ENCODE measurements at places on chromosomes 3 and 15.

DNA sequence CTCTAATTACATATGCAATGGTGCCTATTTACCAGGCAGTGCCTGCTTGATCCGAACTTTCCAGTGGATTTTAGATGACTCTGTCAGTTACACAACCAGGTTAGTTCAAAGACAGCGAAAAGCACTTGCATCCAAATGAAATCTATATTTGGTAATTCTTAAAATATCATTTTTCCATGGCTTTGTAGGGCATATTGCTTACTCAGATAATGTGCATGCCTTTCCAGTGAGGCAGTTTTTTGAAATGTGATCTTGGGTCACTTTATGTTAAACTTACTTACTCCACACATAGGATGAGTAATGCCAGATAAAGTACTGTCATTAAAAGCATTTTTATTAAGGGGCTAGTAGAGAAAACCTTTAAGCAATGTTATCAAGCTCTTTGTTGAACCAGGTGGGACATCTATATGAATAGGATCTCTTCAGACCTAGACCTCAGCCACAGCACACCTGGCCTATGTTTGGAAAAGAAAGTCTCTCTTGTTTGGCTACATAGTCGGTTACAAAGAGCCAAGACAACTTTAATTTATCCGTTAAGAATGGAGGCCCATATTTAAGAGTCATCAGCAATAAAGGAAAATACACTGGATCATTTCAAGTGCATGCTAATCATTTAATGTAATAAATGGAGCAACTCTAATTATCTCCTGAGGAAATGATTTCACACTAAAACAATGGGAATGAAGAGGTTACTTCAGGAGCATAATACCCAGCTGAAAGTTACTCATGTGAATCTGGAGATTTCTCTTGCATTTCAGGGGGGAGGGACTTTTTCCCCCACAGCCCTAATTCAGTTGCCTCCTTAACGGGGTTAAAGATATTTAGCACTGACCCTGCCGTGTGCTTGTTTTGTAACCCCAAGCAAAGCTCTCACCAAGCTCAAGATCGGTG lies 56.3 kb upstream of the TMCO5A start:
- no peak for ATAC-seq

DNA sequence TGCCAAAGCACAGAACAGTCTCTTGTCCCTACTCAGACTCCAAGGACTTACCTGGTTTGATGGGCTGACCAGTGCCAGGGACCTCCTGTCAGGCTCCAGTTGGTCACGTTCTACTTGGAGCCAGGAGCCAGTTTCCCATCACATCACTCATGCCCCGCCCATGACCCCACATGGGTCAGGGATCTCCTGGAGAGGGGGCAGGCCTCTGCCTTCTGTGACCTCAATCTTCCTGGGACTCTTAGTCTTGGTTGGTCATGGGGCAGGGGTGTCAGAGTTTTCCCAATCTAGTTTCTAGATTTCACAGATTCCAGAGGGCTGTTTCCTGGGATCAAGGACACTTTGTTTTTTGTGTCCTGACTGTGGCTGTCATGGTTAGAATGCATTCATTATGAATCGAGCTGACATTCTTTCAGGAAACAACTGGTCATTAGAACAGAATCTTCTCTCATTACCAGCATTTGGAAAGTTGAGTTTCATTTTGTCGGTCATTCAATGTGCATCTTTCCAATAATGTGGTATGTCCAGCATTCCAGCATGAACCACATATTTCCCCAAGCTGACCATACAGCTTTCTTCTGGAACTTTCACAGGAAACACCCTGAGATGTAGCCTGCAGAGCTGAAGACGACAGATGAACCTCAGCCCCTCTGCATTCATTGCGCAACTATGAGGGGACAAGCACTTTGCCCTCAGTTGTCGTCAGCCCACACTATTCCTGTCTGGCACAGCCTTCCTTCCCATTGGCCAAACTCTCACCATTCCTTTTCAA lies 19.8 kb downstream of the CYP19A1 start:
- no peak for ATAC-seq

- peak; percentile 72 for ATAC-seq
These were observed 41.1 kb upstream of the SEC61A1 start for GRCh38 chr3:128011140-128011539.

GRCh38 chr15:57017024-57017423 lies 98.6 kb downstream of the TCF12 start:
- peak; percentile 7 for ATAC-seq

- ATAC-seq = no peak
These were observed 10.1 kb downstream of the SEMA3F start for GRCh38 chr3:50164984-50165909.

DNA sequence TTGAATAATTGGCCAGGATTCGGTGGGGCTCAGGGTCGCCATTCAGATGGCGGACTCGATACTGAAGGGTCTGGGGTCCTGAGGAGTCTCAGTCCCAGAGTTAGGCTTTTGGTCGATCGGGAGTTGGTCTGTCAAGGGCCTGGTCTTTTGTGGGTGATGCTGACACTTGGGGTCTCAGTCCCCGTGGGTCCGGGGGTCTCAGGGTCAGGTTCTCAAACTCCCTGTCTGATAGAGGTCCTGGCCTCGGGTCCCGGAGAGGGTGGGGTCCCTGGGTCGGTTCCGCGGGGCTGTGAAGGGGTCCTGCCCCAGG lies 467 bp downstream of the NCKIPSD start:
- no peak for ATAC-seq

DNA sequence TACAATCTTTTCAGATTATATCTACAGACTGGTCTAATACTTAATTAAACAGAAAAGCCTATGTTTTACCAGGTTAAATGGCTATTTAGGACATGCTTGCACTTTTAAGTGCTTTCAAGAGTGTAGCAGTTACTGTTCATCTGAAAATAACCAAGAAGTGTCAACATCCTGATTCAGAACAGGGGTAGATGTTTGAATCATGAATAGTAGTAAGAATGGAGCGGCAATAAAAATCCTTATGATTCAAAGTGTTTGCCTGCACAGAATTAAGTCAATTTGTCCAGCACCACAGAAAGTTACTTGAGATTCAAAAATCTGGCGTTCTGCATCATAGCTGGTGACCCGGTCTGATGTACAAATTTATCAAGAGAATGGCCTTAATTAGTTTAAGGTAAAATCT lies 48.3 kb downstream of the GREM1 start:
- ATAC-seq = no peak

DNA sequence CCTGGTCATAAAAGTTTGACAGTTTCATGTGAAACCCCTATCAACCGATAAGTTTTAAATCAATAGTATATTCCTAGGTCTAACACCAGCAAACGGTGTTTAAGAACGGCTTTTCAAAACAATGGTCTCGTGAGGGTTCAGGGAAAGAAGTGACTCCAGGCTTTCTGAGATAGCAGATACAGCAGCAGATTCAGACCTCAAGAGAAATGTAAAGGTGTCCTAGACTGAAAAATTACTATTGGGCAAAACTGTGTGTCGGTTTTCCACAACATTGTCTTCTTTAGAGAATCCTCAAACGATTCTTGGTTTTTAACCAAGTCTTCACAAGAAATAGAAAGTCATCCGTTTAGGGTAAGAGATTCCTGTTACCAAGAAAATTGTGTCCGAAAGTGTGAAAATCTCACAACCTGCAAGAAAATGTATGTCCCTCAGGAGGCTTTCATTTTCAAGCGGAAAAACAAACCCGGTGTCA lies 1.2 kb downstream of the SETD2 start:
- no peak for ATAC-seq

DNA sequence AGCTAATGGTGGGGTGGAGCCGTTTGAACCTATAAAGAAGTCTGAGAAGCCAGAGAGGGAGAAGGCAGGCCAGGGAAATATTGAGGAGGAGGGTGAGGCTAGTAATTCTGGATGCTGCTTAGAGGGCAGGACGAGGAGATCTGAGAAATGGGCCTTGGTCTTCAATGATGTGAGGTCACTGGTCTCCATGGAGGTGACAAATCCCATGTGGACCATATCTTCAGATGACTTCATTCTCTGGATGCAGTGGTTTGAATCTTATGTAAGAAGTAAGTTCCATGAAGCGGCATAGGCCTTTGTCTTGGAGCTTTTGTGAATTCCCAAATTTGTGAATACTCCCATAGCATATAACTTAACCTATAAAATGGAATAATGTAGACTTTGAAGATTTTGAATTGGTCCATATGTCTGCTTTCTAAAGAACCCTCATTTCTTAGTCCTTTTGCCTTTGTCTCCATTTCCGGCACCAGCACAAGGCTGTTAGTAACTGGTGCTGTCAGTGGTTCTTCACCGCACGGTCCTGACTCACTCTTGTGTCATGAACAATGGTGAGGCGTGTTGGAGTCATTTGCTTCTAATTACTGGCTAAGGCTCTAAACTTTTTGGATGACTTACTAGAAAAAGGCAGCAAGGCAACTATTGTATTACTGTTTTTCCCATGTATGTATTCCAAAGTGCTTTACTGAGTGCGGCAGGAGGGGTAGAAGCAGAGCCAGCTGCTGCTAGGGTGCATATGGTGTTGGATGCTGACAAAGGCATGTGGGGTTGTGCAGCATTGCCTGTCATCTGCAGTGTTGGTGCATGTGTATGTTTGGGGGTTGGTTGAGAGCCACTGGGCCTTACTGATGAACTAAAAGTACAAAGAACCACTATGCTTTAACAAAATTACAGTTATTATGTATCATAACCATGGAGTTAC lies 279.3 kb upstream of the C2CD4B start:
- ATAC-seq = peak; percentile 38

- ATAC-seq = no peak
These were observed 92.9 kb downstream of the RAB11A start for GRCh38 chr15:65962187-65962586.

DNA sequence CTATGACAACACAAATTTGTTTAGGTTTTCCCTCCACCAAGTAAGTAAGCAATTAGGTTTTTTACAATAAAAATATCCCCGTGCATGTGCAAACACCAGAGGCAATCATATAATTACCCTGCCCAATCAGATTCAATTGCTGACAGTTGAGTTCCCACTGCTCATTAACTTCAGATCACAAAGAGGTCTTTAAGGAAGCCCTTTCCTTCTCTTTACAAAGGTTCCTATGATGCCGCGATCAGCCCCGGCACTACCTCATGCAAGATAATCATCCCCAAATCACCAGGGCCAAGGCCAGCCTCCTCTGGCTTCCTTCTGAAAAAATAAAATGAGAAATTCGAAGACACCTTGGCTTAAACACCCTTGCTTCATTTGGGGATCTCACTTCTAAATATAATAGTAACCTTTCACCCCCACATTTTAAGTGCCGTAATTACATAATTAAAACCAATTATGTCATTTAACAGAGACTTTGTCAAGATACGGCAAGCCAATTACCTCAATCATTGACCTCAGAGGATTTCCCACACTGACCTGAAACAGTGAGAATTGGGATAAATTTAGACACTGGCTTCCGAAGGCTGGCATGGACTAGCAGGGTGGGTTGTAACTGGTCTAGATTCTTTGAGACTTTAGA lies 121.3 kb upstream of the WNT5A start:
- no peak for ATAC-seq

DNA sequence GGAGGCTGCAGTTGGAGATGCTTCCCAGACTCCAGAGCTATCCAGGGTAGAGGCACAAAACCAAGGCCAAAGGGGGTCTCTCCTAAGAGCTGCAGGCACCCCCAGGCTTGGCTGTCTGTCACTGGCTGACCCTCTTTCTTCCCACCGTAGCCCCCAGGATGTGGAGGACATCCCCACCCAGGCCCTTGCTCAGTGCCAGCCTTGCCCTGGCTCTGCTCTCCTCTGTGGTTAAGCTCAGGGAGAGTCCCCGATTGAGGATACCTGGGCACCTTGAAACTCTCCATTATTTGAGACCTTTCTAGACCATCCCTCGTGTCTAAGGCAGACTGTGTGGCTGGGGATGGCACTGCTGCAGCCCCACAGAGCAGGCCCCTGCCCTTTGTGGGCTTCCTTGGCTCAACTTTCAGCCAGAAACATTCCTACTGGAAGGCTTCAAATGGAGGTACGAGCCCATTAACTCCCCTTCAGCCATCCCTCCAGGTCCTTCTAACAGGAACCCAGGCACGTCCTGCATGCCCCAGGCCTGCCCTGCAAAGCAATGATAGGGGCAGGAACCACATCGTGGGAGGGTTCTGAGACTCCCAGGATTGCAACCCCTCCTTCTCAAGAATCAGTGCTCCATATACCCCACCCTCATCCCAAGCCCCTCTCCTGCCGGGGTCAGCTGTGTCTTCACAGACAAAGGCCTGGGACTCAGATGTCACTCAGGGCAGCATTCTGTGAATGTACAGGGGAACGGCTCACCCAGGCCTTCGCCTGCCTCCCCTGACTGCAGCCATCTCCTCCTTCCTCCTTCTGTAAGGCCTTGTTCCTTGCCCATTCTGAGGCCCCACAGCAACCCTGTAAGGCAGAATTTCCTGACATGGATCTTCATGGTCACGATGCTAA lies 102.9 kb upstream of the ABHD17C start:
- ATAC-seq = no peak

GRCh38 chr15:48493763-48494225 lies 151.7 kb downstream of the FBN1 start:
- no peak for ATAC-seq

Data from motor neuron (in vitro differentiated cells).